Hematopoietic multipotent progenitor cell treated with erythropoietin and hydrocortisone succinate and interleukin-3 and kit ligand, for 15 days (in vitro differentiated cells): ENCODE measurements at places on chromosomes 7 and 10.

- no peak for DNase-seq
Measured at GRCh38 chr10:31401287-31401686, 82.3 kb downstream of the ZEB1 start.

GRCh38 chr7:105352018-105352612, 36.6 kb downstream of the SRPK2 start:
- DNase-seq = no peak

DNA sequence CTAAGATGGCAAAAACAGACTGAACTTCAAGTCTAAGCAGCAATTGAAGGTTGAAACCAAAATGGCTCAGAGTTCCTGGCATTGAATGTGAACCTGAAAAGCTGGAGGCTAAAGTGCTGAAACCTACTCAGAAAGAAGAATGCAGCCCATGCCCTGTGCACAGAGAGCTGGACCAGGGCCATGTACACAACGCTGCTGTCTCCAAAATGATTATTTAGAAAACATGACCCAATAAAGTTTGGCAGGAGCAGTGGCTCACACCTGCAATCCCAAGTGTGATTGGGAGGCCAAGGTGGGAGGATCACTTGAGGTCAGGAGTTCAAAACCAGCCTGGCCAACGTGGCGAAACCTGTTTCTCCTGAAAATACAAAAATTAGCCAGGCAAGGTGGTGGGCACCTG, 158.9 kb downstream of the AKR1D1 start:
- no peak for DNase-seq

GRCh38 chr10:13942035-13942434, 355.3 kb downstream of the PRPF18 start:
- DNase-seq = no peak

DNA sequence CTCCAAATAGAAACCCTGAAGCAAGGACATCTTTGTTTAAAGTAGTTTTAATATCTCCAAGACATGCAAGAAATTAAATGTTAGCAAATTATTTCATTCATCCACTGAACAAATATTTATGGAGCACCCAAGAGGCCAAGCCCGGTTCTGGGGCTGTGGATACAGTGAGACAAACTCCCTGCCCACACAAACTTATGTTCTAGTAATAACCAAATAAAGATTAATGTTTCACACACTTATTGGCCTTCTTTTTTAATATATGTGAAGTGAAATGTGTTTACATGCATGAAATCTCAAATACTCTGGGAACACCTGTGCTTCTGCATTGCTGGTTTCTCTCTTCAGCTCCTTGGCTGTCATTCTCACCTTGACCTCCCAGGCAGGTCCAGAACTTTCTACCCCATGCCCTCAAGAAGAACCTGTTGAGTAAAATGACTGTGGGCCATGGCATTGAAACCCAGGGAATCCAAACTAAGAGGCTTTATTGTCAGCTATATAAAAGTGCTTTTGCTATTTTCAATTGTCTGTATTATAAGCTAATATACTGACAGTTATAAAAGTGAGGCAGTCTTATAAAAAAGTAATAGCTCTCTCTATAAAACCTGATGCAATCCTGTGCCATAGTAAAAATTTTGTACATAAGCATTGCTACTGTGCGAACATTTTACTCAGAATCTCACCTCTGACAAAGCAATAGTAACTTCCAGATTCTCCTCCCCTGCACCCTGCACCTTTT, 43.7 kb downstream of the SVIL start:
- no peak for DNase-seq

- no peak for DNase-seq
Measured at GRCh38 chr7:32142649-32143048, 72.4 kb upstream of the PDE1C start.

DNA sequence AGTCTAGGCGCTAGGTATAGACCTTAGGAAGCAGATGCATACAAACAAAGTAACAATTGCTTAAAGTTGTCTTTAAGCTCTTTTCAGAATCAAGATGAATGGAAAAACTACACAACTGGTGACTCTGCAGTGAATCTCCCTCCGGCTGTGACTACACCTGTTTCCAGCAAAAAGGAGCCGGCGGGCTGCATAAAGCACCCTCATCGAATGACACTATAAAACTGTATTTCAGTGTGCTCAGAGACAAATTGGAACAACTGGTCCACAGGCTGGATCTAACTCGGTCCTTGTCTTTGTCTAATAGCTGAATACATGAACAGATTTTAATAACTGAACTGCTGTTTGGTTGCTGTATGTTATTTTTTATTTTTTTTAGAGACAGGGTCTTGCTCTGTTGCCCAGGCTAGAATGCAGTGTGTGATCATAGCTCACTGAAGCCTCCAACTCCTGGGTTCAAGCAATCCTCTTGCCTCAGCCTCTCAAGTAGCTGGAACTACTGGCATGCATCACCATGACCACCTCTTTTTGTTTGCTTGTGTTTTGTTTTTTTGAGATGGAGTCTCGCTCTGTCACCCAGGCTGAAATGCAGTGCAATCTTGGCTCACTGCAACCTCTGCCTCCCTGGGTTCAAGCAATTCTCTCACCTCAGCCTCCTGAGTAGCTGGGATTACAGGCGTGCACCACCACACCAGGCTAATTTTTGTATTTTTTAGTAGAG, 64.2 kb upstream of the SVIL start:
- DNase-seq = no peak

GRCh38 chr7:129714514-129715063, 103.1 kb downstream of the NRF1 start:
- no peak for DNase-seq

DNA sequence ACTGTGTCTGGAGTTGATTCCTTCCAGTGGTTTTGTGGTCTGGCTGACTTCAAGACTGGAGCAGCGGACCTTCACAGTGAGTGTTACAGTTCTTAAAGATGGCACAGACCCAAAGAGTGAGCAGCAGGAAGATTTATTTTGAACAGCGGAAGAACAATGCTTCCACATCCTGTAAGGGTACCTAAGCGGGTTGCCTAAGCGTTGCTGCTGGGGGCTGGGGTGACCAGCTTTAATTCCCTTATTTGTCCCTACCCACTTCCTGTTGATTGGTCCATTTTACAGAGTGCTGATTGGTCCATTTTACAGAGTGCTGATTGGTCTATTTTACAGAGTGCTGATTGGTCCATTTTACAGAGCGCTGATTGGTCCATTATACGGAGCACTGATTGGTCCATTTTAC, 13.2 kb downstream of the AKR1B15 start:
- DNase-seq = no peak

DNA sequence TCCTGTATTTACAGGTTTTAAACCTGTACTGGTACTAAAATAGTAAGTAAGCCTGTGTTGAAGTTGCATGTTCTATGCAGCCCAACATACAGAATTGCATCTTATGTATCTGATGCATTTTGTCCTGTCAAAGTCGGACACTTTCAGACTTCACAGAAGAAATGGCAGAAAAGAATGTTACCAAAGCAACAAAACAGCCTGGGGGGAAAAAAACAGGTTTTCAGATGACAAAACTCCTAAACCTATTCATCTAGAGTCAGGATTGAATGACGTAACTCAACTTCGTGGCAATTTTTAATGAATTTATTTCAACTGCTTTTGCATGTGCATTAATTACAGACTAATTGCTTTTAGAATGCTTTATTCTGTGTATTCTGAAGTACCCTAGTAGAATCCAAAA, 28.4 kb downstream of the CYTH3 start:
- DNase-seq = no peak

- DNase-seq = no peak
Measured at GRCh38 chr7:77271766-77272165, 72.1 kb upstream of the FGL2 start.

GRCh38 chr7:16660702-16661464, 14.9 kb downstream of the BZW2 start:
- DNase-seq = peak; percentile 62

- no peak for DNase-seq
Measured at GRCh38 chr10:60260321-60260720, 129.4 kb downstream of the ANK3 start.

GRCh38 chr10:75597773-75598440, 166.5 kb downstream of the LRMDA start:
- no peak for DNase-seq

DNA sequence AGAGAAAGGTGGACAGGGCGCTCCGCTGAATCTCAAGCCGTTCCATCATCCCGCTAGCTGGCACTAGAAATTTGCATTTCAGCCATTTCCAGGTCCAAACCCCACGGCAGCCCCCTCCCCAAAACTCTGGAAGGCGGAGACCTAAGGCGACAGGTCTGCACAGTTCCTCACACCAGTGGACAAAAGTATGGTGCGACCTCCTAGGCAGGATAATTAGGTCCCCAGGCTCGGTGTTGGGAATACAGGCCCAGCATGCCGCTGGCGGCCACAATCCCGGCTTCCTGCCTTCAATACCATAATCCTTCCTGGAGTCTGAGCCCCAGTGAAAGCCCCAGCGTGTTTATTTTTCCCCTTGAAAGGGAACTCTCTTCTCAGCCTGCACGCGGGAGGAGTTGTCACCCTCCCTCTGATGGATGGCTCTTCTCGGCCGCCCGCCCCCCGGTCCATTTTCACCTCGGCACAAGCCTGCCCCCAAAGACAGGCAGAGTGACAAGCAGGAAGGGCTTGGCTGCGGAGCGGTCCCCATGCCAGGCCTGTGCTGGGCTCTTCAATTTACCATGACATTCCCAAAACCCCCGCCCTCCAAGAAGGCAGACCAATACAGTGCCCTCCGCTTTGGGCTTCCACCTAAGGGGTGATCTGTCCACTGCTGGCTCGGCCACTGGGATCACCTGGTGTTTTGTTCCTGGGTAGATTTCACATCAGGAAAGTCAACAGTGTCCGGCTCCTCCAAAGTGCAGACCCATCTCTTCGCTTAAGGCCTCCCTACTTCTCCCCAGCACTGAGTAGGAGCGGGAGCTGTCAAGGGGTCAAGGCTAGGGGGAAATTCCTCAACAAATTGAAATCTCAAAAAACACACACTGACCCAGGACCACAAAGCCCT, 2.2 kb downstream of the FGFR2 start:
- no peak for DNase-seq

DNA sequence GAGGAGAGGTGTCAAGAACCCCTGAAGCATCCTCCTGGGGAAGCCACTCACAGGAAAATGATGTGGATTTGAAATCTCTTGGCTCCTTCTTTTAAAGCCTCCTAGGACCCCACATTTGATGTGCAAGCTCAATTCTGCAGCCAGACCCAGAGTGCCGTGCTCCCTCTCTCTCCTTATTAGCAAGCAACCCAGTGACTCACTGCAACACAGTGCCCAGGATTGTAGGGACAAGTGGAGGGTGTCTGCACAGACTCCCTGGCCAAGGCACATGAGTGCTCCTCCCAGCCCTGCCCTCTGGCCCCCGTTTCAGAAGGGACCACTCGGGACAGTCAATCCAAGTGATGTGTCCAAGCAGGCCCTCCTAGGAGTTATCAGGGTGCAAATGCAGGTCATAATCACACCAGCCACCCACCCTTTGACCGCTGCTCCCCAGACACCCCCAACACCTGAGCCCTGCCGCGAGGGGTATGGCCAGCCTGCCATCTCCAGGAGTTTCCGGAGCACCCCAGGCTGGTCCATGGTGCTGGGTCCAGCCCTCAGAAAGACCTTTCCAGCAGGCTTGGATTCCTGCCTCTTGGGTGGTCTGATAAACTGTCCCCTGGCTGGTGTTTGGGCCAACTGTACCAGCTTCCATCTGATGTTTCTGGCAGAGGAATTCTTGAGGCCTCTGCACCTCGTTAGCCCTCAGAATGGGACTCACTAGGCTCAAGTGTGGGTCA, 54.5 kb upstream of the CXCL12 start:
- DNase-seq = no peak

DNA sequence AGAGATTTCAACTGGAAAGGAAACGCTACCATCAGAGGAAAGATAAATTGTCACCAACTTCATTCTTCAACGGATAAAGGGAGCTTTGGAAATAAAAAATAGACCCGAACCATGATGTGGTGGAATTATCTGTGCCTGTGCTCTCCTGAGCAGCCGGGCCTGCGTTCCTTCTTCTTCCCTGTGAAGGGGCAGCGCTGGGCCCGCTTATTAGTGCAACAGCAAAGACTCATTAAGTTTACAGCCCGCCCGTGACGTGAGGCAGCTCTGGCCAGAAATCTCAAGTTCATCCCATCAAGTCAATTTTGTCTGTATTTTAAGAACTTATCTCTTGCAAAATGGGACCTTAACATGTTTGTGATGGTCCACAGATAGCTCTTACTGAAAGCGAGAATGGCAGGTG, 193.7 kb downstream of the ADARB2 start:
- DNase-seq = no peak

DNA sequence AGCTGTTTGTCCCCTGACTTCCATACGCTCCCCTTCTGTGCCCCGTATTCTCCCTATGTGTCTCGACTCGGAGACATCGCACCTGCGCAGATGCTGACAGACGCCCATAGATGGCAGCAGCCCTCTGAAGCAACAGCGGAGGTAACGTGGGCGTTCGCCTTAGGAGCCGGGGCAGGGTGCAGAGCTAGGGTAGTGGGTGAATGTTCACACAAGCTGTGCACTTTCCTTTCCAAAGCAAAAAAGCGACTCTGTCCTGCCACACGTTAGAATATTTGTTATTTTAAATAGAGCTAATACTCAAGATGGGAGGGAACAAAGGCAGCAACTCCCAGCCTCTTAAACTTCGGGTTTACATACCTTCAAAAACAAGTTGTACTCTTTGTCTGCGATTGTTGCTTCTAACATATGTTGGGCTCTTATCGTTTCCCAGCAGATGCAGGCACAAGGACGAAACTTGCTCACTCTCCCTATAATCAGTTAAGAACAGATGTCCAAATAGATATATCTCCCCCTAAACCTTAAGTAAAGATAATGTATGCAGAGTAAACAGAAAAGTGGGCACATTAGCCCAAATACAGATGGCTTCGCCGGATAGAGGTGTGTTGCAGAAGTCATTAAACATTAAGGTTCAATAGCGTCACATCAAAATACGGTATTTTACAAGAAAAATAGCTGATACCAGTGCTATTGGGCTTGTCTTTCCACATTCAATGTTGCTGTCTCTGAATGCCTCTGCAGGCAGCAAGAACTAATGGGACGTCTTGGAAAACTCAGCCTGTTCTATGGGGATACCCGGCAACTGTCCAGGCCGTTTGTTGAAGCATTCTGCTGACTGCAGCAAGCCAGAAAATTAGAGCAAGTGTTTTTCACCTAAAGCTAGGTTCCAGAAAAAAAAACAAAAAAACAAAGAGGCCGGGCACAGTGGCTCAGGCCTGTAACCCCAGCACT, 340.3 kb upstream of the PRKCQ start:
- peak; percentile 78 for DNase-seq

DNA sequence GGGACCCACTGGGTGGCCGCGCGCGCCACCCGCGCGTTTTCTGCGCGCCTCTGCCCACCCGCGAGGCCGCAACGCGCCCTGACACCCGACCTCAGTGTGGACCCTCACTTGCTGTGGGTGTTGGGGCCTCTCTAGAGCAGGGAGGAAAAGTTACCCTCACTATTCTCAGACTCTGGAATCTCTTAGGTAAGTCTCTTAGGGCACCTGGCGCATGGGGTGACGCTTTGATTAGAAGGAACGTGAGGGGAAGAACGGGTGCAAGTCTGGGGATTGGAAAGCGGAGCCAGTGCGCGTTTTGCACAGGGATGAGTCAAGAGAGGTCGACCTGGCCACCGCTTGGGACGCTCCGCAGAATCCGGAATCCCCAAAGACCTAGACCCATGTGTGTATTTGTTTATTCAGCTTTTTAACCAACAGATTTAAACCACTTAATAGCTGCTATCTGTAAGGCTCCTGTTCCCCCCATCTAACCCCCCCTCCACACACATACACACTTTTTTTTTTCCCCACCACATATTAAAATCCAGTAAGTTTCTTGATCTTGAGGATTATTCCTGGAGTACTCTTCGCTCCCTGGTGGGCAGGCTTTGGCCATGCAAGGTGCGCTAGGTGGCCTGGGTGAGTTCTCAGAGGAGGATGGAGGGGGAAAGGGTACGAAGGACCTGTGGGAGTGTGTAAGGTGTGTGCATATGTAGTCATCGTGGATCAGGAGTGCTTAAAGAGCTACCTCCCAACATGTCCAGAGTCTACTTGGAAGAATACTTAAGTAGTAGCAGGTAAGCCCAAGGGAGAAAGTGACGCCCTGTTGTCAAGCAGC, 169.1 kb upstream of the PPP1R3A start:
- DNase-seq = no peak
